ENCODE measurements at places on chromosomes 11 and 22. TPM values are rescaled to one million over a fixed set of nuclear protein-coding genes. Genes with fewer than 3 reads are reported as not detected.
A peak's percentile ranks its signal among the peaks of the same experiment; 100 is the strongest.

- no peak overlapping the region for H3K4me3 ChIP-seq
- no peak for DNase-seq
- no peaks in the 10 kb centered on the region for H3K27me3 ChIP-seq
These were observed 25.5 kb downstream of the FAM118A start for GRCh38 chr22:45335021-45335818.

DNA sequence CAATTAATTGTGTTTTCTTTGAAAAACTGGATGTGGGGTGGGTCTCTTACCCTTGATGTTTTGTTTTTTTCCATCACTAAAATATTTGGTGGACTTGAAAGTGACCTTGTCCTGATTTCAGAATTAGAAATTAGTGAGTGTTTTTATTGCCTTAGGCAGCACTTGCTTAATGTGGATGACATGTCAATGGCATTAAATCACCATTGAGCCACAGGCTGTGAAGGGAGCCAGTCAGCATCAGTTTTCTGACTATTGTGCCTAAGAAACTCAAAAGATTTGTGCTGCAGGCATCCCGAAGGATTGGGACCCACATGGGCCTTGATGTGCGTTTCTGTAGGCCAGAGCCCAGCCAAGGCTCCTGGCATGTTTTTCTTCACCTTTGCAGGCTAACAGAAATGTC, 53.8 kb downstream of the SWAP70 start:
- no peaks in the 10 kb centered on the region for H3K27me3 ChIP-seq
- H3K36me3 ChIP-seq = no peaks in the 10 kb centered on the region
- H3K4me1 ChIP-seq = peaks cover 29% of the 10 kb centered on the region
- no peak overlapping the region for H3K27ac ChIP-seq
- H3K4me3 ChIP-seq = no peak overlapping the region

Gene SDHAF2
- total RNA-seq = 41.9 TPM

DNA sequence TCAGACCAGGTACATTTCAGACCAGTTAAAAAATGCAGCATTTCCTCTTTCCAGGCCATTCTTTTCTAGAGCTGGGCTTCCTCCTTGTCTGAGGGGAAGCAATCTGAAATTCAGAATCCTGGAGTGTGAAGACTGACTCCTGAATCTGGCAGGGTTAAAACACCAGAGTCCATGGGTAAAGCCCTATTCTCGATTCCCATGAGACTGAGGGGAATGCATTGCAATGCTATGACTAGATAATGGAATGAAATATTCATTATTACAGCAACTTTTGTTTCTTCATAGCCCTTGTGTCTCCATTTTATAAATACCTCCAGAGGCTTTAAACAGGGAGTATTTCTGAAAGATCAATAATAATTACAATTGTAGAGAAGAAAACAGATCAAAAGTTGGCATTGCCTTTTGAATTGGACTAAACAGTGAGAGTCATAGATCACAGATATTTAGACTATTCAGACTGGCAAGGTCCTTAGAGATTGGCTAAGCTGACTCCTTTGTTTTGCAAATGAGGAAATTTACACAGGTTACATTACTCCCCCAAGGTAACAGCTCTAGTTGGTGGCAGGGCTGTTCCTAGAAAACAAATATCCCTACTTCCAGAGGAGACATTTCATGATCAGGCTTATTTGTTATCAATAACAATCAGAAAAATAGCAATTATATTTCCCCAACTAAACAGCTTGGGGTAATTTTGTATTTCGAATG, 632.6 kb upstream of the KIRREL3 start:
- H3K27me3 ChIP-seq = no peaks in the 10 kb centered on the region
- DNase-seq = no peak
- no peaks in the 10 kb centered on the region for H3K4me1 ChIP-seq
- H3K27ac ChIP-seq = no peak overlapping the region
- H3K4me3 ChIP-seq = no peak overlapping the region
- no peaks in the 10 kb centered on the region for H3K36me3 ChIP-seq

- H3K36me3 ChIP-seq = no peaks in the 10 kb centered on the region
- no peaks in the 10 kb centered on the region for H3K27me3 ChIP-seq
- no peak overlapping the region for H3K27ac ChIP-seq
- no peak for DNase-seq
- no peaks in the 10 kb centered on the region for H3K4me1 ChIP-seq
- no peak overlapping the region for H3K4me3 ChIP-seq
These were observed 134.6 kb downstream of the CCDC34 start for GRCh38 chr11:27228232-27228905.

DNA sequence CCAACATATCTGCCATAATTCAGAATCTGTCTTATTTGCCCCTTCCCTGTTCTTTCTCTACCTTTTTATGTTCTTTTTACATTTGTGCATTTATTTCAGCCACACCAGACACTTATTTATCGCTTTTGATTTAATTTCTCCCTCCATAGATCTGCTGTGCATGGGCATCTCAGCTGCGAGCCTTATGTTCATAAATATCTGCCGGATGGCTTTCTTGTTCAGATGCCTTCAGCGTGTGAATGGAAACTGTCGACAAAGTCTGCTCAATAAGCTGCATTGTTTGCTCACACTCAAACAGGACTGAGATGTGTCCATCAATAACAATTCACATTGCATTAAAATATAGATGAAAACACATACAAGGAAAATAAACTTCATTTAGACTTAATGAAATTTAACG, 374.6 kb upstream of the FAT3 start:
- DNase-seq = no peak
- H3K36me3 ChIP-seq = no peaks in the 10 kb centered on the region
- no peaks in the 10 kb centered on the region for H3K27me3 ChIP-seq
- no peak overlapping the region for H3K4me3 ChIP-seq
- no peaks in the 10 kb centered on the region for H3K4me1 ChIP-seq
- no peak overlapping the region for H3K27ac ChIP-seq

Gene C11orf86
- total RNA-seq = not detected

- no peaks in the 10 kb centered on the region for H3K27me3 ChIP-seq
- no peak overlapping the region for H3K4me3 ChIP-seq
- H3K36me3 ChIP-seq = peaks cover 26% of the 10 kb centered on the region
These were observed 48.9 kb downstream of the ST3GAL4 start for GRCh38 chr11:126404367-126404766.

GRCh38 chr11:117382746-117383145, 55.1 kb downstream of the CEP164 start:
- H3K36me3 ChIP-seq = peaks cover 4% of the 10 kb centered on the region
- H3K4me1 ChIP-seq = no peaks in the 10 kb centered on the region
- no peak overlapping the region for H3K4me3 ChIP-seq

Gene OR4X2
- total RNA-seq = not detected

- H3K27me3 ChIP-seq = peaks cover 21% of the 10 kb centered on the region
- no peak overlapping the region for H3K4me3 ChIP-seq
- no peak for DNase-seq
- peaks cover 5% of the 10 kb centered on the region for H3K36me3 ChIP-seq
These were observed 43.1 kb upstream of the TH start for GRCh38 chr11:2214527-2215229.

DNA sequence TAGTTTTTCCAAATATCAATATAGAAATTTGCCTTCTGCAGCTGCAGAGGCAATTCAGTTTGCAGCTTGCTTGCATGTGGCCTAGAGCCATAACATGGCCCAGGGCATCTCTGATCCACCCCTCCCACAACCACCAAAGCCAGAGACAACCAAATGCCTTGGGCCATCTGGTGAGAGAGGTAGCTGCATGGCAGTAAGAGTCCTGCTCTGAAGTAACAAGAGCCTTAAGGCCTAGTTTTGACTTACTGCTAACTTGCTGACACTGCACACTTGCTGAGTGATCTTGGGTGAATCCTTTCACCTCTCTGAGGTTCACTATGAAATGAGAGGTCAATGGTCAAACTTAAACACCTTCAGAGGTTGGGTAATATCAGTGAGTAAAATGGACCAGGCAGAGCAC, 4.9 kb upstream of the SPECC1L start:
- no peaks in the 10 kb centered on the region for H3K4me1 ChIP-seq
- no peak overlapping the region for H3K27ac ChIP-seq
- H3K36me3 ChIP-seq = peaks cover 6% of the 10 kb centered on the region
- DNase-seq = no peak

GRCh38 chr11:61627850-61628661, 47.2 kb upstream of the SYT7 start:
- peaks cover 5% of the 10 kb centered on the region for H3K36me3 ChIP-seq
- peak; percentile 81 for DNase-seq
- H3K4me3 ChIP-seq = no peak overlapping the region
- H3K27me3 ChIP-seq = peaks cover 15% of the 10 kb centered on the region

Gene OR8K5
- total RNA-seq = not detected

DNA sequence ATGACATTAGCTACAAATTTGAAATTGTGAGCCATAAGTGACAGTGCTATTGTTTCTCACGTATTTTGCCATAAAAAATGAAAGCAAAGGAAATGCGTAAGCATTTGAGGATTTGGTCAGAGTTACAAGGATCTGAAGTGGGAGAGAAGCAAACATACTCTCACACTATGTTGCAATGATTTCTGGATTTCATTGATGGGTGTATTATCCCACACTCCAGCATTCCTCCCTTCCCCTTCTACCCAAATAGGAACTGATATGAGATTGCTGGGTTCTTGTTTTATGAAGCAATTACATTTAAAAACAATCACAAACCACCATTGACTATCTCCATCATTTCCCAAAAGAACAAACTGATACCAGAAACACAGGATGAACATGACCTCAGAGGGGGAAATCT, 314.0 kb upstream of the CTSC start:
- no peak overlapping the region for H3K4me3 ChIP-seq
- H3K4me1 ChIP-seq = no peaks in the 10 kb centered on the region
- no peaks in the 10 kb centered on the region for H3K36me3 ChIP-seq
- no peak for DNase-seq

Gene GNAZ
- 7.3 TPM for total RNA-seq

Gene RBMXL2
- total RNA-seq = not detected

GRCh38 chr22:31637891-31638618, 24.0 kb downstream of the PISD start:
- no peak overlapping the region for H3K27ac ChIP-seq
- H3K36me3 ChIP-seq = peaks cover 46% of the 10 kb centered on the region
- no peak overlapping the region for H3K4me3 ChIP-seq
- H3K27me3 ChIP-seq = no peaks in the 10 kb centered on the region

Gene NPAS4
- total RNA-seq = not detected

GRCh38 chr11:93287434-93287833, 43.1 kb upstream of the DEUP1 start:
- H3K27me3 ChIP-seq = no peaks in the 10 kb centered on the region
- no peak for DNase-seq
- no peaks in the 10 kb centered on the region for H3K36me3 ChIP-seq
- H3K4me1 ChIP-seq = no peaks in the 10 kb centered on the region
- H3K27ac ChIP-seq = no peak overlapping the region

DNA sequence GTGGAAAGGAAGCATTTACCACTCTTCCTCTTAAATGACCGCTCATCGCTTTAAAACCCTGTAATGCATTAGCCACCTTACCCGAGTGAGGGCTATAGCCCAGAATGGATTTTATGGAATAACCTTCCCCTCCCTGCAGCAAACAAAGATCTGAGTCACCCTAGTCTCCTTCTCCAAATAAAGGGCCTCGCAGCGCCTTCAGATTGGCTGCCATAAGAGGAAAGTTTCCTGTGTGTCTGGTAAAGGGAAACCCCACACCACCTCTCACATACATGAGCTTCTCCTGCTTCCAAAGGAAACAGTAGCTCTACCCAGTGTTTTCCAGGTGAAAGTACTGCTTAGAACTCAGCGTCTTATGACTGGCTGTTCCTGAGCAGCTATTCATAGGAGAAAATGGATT, 47.8 kb downstream of the PPP2R1B start:
- peaks cover 23% of the 10 kb centered on the region for H3K36me3 ChIP-seq
- no peaks in the 10 kb centered on the region for H3K27me3 ChIP-seq
- peak overlapping the region; percentile 21 for H3K27ac ChIP-seq
- H3K4me3 ChIP-seq = no peak overlapping the region

GRCh38 chr11:130462101-130462885, 13.8 kb downstream of the ADAMTS15 start:
- no peak for DNase-seq
- H3K4me1 ChIP-seq = no peaks in the 10 kb centered on the region
- peaks cover 13% of the 10 kb centered on the region for H3K27me3 ChIP-seq
- H3K4me3 ChIP-seq = no peak overlapping the region
- H3K36me3 ChIP-seq = no peaks in the 10 kb centered on the region
- no peak overlapping the region for H3K27ac ChIP-seq
